ENCODE measurements at places on chromosomes 2 and 18.

DNA sequence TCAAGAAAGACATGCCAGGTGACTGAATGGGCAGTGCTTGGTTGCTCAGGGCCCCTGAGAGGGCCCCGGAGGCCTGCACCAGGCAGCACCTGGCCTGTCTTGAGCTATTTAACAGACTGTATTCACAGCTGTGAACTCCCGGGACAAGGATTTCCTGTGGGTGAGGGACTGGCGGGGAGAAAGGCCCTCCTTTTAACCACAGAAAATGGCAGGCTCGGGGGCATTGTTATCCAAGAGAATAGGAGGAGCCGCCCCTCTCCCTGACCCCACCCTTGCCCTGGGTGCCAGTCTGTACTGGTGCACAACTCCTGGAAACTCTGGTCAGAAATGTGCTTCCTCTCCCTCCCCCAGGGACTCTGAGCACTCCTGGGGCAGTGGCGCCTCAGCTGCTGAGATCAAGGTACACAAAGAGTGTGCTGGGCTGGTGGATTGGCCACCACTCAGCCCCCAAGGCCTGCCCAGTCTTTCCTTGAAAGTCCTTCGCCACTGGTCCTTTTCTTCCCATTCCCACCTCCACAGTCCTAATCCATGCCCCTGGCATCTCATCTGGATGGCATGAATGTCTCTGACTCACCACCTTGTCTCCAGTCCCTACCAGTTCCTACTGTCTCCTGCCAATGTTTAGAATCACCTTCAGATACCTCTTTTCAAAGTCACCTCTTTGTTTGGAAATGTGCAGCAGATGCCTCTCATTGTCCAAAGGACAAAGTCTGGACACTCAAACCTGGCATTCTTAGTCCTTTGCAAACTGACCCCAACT lies 19.6 kb upstream of the EPAS1 start:
- no peak for DNase-seq

- DNase-seq: no peak
These were observed 58.3 kb upstream of the ID2 start for GRCh38 chr2:8623576-8623957.

DNA sequence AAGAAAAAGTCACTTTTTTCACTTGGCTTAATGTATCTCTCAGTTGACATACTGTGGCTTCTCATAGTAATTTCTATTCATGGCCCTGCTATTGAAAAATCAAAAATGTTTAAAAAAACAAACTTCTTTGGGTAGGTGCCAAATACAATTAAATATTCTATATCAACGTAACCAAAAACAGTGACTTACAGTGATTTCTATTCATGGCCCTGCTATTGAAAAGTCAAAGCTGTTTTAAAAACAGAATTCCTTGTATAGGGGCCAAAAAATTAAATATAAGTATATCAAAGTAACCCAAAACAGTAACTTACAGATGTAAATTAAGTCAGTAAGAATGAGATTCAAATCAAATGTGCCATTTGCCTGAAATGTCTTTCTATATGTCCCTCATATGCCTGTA lies 31.4 kb upstream of the CD302 start:
- DNase-seq: no peak

GRCh38 chr2:238483656-238484055 lies 56.9 kb downstream of the ASB1 start:
- DNase-seq: no peak

DNA sequence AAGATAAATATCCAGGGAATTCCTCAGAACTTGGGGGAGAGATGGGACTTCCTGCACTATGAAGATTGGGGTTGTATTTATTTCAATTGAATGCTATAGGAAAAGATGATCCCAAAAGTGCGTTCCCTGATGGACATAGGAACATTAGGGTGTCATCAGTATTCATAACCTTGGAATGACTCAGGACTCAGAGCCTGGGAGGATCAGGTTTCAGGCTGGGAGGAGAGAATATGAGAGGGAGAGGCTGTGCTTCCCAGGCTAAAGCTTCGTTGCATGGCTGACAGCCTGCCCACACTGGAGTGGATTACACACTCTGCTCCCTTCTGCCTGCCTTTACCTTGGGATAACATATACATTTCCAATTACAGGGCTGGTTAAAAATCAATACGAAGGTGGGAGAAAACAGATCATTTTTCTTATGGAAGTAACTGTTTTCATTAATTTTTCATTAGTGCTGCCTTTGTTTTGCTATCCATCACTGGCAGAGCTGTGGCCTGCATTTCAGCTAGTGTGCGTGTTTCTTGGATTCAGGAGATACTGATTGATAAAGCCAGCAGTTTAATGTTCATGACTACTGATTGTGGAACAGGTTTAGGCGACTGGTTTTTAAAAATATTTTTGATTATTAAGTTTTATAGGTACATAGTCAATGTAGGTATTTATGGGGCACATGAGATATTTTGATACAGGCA lies 118.7 kb downstream of the KCTD1 start:
- DNase-seq: no peak

DNA sequence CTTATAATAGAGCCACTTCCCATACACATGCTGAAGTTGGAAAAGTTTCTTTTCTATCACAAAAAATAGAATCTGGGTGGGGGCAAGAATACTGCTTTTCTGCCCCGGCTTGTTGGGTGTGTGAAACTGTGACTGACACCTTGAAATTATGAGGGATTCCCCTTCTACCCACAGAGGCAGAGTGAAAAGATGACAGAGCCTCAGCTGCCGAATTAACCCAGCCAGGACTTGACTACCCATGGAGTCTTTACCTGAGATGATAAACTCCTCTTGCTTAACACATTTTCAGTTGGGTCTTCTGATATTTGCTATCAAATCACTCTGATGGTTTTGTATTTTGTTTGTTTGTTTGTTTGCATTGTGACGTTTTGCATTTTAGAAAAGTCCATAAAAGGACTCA lies 66.0 kb upstream of the PMAIP1 start:
- peak; percentile 18 for DNase-seq

GRCh38 chr18:7524786-7525185 lies 42.3 kb upstream of the PTPRM start:
- DNase-seq: no peak

GRCh38 chr2:96265349-96265839 lies 403 bp downstream of the TMEM127 start:
- no peak for DNase-seq

GRCh38 chr2:40369267-40370006 lies 82.5 kb downstream of the SLC8A1 start:
- DNase-seq: no peak

GRCh38 chr2:31018280-31018679 lies 120.0 kb downstream of the GALNT14 start:
- DNase-seq: no peak

DNA sequence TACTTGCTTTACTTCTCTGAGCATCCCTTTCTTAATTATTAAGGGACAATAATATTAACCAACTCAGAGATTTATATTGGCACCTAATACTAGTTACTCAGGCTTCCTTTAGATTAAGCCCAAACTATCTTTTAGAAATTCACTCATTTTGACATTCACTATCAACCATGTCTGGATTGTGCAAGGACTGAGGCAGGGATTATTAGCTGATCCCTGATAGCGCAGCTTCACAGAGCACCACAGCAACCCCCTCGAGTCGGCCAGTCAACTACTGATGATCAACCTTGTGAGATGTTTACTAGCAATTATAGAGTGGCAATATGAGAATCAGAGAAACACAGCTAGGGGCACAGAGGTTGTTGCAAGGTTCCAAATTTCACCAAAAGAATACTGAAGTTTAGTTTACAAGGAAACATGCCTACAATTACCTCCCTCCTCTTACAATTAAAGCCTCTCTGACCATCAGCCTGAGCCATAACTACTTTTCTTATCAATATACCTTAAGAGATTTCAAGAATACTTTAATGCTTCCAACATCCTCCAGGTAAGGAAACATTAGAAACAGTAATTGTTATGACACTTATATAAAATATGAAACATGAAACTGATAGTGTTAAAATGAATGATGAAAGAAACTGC lies 191.6 kb downstream of the TCF4 start:
- DNase-seq: no peak

GRCh38 chr18:7923105-7923504 lies 356.0 kb downstream of the PTPRM start:
- DNase-seq: no peak

DNA sequence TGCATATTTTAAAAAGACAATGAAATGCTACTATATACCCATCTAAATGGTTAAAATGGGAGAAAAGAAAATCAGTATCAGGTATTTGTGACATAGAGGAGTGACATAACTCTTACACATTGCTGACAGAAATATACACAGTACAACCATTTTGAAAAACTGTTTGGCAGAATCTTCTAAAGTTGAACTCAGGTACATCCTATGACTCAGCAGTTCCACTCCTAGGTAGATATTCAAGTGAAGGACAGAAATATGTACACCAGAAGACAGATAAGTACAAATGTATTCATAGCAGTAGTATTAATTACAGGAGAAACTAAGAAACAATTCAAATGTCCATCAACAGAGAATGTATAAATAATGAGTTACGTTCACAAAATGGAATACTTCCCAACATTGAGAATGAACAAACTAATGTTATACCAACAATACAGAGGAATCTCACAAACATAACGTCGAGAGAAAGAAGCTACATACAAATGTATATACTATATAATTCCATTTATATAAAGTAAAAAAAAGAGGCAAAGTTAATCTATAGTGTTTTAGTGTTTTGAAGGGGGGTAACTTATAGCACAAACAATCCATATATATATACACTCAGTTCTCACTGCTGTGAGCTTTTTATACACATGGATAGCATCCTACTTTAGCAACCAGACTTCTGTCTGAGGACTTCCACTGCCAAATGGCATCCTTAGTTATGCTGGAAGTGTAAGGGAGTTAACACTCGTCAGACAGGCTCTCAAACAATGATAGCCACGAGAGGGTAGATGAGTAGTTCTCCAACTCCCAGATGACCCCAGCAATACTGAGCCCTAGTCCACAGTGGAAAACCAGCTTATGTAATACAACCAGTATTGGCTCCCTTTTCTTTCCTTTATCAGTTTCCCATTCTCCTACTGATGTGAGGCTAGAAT lies 172.5 kb downstream of the NBAS start:
- no peak for DNase-seq

DNA sequence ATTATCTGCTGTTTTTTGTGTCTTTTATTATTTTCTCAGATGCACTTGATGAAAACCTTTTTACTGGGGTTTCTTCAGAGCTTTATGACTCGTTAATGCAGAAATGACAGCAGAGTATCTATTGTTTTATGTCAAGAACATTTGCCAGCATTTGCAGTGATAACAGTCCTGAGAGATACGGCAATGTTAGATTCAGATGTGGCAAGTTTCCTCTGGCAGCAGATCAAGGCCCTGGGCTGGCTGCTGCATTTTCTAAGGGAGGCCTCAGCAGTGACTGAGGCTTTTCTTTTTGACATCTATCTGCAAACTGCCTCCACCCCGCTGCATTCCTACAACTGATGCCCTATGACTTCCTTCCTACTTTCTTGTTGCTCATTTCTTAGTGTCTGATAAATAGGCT lies 40.2 kb downstream of the EFEMP1 start:
- DNase-seq: no peak

DNA sequence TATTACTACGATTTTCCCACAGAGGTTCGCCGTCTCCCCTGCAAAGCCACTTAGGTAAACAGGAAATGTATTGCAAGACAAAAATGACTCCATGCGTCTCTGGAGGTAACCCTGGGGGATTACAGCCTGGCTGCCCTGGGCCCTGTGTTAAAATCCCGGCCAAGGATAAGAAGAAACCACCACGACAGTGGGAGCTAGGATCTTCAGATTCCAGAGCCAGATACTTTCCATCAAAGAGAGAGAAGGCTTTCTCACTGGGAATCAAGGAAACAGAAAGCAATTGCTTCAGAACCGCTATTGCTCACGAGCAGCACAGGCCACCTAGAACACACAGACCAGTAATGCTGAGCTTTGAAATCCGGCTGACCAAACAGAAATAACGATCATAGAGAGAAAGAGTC lies 97.9 kb upstream of the ZNF516 start:
- no peak for DNase-seq

DNA sequence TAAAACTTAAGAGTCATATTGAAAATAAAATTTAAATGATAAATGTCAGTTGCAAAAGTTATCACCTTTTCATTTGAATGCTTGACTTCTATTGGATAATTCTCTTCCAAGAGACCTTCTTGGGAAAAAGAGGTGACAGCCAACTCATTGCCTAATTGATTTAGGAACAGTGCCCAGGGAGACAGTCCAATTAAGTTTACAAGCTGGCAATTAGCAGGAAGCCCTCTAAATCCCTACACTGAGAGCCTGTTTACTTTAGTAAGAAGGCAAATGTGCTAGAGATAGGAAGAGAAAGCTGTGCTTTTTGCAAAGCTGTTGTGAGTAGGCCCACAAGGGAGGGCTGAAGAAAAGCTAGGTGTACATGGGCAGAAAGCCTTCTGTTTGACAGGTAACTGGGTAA lies 189.1 kb downstream of the WDPCP start:
- no peak for DNase-seq

- no peak for DNase-seq
These were observed 184.8 kb upstream of the RND3 start for GRCh38 chr2:150672311-150672710.

- DNase-seq: no peak
These were observed 11.2 kb upstream of the STAT1 start for GRCh38 chr2:191025135-191025534.

- no peak for DNase-seq
These were observed 533.9 kb upstream of the CRIM1 start for GRCh38 chr2:35821675-35822074.

- DNase-seq: no peak
These were observed 612.2 kb downstream of the NRXN1 start for GRCh38 chr2:50419778-50420177.

GRCh38 chr2:64914735-64915509 lies 74.3 kb upstream of the SLC1A4 start:
- DNase-seq: no peak

DNA sequence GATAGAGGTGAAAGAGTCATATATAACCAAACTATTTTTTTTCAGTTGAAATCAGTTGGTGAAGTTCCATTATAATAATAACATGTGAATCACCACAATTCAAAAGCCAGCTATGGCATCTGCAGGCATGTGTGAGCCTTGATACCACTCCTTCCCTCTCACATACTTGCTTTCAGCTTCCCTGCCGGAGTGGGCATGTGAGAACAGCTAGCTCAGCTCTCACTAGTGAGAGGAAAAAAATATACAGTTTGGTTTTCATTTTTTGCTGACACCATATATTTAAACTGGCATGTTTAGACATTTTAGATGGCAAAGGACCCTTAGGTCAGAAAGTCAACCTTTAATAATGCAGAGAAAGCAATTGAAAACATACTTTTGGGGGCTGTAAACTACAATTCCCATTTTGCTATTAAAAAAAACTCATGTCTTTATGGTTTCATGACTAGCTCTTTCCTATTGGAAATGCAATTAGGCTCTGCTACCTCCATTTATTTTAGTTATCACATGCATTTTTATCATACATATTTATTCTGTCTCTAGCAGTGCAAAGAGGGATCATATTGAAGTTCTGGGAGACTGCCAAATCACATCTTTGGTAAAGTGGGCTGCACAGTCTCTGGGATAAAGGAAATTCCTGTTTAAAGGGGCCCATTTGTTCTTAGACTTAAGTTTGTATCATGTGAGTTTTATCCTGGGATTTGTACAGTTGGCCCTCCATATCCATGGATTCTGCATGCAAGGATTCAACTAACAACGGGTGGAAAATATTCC lies 33.2 kb upstream of the SLC40A1 start:
- no peak for DNase-seq

- DNase-seq: no peak
These were observed 158.7 kb upstream of the MYO3B start for GRCh38 chr2:170019060-170019805.
